Kidney glomerular epithelial cell (primary cell): ENCODE measurements at places on chromosomes 6 and 20.

- no peak for DNase-seq
Observed at GRCh38 chr20:46401478-46401860, 4.9 kb downstream of the ELMO2 start.

GRCh38 chr6:56793938-56794337, 151.2 kb upstream of the DST start:
- no peak for DNase-seq

GRCh38 chr6:45075246-45075645, 252.9 kb upstream of the RUNX2 start:
- DNase-seq, result peak; percentile 95

GRCh38 chr20:891058-891705, 25.0 kb downstream of the ANGPT4 start:
- peak; percentile 35 for DNase-seq

GRCh38 chr6:91562955-91563354, 976.1 kb upstream of the MAP3K7 start:
- DNase-seq, result no peak

GRCh38 chr20:48933017-48933766, 11.7 kb downstream of the ARFGEF2 start:
- DNase-seq, result no peak

DNA sequence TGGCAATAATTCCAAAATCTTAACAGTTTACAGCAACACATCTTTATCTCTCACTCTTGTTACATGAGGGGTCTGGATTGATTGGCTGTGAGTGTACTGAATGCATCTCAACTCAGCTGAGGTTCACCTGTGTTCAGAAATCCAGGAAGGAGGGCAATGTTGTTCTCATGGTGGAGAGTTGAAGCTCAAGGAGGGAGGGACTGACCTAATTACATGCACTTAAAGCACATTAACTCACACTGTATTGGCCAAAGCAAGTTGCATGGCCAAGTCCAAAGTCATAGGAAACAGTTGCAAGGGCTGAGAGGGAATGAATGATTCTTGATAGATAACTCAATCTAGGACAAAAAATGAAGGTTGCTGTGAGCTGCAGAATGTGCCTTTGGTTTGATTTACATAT, 102.2 kb downstream of the DOK5 start:
- DNase-seq, result no peak

DNA sequence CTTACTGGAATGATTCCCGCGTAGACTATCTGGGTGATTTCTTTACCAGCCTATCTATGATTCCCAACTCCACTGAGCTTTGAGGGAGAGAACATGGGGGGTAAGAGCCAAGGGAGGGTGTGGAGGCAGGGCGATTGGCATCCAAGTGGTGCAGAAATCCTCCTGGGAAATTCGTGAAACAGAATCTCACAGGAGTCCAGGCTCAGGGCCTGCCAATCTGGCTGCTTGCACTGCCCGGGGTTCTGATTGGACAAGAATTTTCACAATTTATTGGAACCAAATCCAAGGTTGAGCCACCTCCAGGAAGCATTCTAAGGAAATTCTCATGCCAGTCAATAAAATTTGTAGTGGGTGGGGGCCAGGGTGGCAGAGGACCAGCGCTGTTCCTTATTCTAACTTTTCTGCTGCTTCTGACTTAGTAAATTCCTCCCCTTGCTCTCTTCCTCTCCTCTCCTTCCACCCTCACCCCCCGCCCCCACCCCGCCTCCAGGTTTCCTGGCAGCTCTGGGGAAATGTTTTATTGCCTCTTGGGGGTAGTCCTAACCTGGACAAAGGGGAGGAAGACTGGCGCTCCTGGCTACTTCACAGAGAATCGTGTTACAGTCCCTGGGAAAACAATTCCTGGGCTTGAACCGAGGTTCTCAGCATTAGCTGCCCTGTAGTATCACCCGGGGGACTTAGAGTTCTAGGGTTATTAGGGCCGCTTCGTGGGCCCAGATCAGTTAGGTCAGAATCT, 3.1 kb downstream of the BMP6 start:
- DNase-seq, result no peak

DNA sequence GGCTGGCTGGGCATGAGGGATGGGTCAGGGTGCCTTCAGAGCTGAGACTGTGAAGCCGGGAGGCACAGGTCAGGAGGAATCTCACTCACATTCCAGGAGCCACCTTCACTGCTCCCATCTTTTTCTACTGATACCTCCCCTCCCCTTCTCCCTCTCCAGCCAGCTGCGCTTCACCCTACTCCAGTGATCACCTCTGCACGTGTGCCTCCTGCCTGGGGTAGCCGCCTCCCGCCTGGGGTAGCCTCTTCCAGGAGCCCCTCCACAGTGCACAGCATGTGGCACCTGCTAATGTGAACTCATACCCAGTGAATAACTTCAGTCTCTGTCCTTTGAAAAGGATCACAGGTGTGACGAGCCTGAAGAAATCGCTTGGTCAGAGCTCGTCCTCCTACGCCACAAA, 232.6 kb downstream of the TMEM242 start:
- no peak for DNase-seq

- no peak for DNase-seq
Observed at GRCh38 chr6:90178384-90178855, 118.2 kb downstream of the BACH2 start.

DNA sequence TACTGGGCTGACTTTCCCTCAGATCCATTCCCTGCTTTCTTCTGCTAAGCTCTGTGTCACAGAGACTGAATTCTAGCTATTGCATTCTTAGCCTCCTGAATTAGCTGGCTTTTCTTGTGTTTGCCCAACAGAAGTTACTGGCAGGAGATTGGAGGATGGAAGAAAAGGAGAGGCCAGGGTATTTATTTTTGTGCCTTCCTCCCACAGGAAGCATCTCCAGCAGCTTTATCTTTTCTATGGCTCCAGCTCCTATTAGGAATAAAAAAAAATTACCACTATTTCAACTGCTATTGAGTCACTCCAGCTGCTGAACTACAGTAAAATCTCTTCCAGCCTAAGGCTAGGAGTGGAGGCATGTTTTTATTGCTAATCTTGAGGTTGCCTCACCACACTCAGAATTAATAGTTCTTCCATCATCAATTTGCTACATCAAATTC, 492.4 kb downstream of the RFPL4B start:
- DNase-seq, result peak; percentile 29

GRCh38 chr6:163354085-163354484, 60.4 kb upstream of the QKI start:
- DNase-seq, result no peak

- DNase-seq, result no peak
Observed at GRCh38 chr20:3710011-3710466, 2.4 kb downstream of the SIGLEC1 start.

GRCh38 chr6:26044140-26045064, 42.8 kb upstream of the HFE start:
- no peak for DNase-seq

DNA sequence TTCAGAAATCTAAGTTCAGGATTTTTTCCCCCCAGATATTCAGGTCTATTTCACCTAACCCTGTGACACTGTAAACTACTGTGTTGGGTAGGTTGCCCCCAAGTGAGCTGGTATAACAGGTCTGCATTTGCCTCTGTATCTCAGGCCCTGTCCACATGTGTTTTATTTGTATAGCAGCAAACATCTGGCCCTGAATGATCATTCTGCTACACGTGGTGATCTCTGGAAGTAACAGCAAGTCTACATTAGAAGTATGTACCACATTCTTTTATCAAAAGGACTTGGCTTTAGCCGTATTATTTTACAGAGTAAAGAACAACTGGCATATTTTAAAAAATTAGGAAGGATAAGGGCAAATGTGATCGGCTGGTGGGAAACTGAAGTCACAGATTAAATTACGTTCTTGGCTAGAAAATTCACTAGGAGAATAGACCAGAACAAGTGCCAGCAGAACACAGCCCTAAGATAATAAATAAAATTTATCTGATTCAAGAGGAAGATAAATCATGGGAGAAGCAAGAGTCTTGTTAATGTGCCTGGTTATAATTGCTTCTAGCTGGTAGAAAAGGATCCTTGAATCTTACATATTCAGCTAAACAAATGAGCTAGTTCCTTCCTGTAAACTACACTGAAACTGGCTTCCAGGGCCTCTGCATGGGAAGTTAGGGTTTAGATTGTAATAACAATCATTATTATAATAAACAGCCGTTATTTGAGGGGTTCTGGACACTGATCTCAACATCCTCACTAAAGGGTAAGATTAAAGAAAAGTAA, 192.1 kb downstream of the SAMD5 start:
- DNase-seq, result no peak

DNA sequence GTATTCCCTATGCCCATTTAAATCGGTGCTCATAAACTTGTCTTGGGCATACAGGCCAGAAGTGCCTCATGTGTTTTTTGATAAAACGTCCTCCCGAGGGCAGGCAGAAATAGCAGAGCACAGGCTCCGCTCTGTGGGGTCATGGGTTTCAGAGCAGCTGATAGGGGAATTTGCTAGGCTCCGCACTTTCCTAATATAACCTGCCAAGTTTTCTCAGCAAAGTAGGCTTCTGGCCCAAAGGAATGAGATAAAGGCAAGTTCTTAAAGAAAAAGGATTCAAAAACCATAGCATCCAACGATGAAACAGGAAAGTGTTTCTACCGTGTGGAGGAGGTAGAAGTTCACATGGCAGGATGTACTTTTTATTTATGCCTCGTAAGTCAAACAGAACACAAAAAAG, 69.8 kb upstream of the RALGAPA2 start:
- no peak for DNase-seq

GRCh38 chr6:155872961-155873360, 417.3 kb upstream of the NOX3 start:
- DNase-seq, result no peak

DNA sequence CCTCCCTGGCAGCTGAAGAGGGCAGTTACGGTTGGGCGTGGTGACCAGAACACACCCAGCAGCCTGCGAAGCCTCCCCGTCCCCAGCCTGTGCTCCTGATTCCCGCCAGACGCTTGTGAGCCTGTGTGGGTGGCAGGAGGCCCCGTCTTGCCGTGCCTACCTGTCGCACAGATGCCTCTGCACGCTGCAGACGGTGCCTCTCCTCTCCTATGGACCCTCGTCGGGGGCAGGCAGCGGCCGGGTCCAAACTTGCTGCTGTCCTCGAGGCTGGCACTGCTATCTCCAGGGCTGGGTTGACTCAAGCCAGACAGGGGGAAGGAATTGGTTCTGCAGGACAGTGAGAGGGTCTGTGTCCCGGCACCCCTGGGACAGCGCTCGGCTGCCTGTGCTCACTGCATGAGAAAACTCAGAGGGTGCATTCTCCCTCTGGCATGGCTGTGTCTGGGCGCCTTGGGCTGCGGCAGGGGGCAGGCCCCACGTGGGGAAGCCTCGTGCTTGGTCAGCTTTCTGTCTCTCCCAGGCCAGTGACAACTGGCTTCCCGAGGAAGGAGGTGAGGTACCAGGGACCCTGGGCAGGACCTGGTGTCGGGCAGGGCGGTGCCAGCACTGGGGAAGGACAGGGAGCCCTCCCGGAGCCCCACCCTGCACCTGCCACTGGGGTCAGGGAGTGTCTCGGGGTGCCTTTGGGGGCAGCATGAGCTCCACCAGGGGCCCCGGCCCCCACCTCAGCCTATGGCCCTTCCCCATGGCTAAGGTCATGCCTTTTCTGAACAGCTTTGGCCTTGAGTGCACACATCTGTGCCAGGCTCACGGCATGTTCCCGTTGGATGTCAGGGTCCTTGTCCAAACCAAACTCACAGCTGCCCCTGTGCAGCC, 127.5 kb downstream of the TAF4 start:
- no peak for DNase-seq
